ENCODE measurements at places on chromosomes 12 and 14. TPM values are rescaled to one million over a fixed set of nuclear protein-coding genes. Genes with fewer than 3 reads are reported as not detected.

The IL26 gene
- total RNA-seq = not detected

The ABCB9 gene
- 8.5 TPM for total RNA-seq

The NUAK1 gene
- total RNA-seq = 8.8 TPM

The RBM19 gene
- total RNA-seq = 18.2 TPM

The DCN gene
- not detected for total RNA-seq

The ABCC9 gene
- total RNA-seq = not detected

The CLEC6A gene
- total RNA-seq = not detected

The REM2 gene
- total RNA-seq = 0.44 TPM

The SLC5A8 gene
- not detected for total RNA-seq

The XPOT gene
- total RNA-seq = 50.0 TPM

The IGF1 gene
- not detected for total RNA-seq

The FOXG1 gene
- 0.14 TPM for total RNA-seq

The KRT71 gene
- 0.05 TPM for total RNA-seq

The NTN4 gene
- 44.5 TPM for total RNA-seq

The CFAP251 gene
- total RNA-seq = 1.3 TPM
